ENCODE measurements at places on chromosomes 13 and 19.
A peak's percentile ranks its signal among the peaks of the same experiment; 100 is the strongest.

GRCh38 chr19:355134-355533 lies 10.5 kb upstream of the MIER2 start:
- no peak for DNase-seq

GRCh38 chr13:102090532-102090931 lies 311.3 kb downstream of the FGF14 start:
- no peak for DNase-seq

- no peak for DNase-seq
These were observed 6.0 kb downstream of the DDX39A start for GRCh38 chr19:14412996-14413692.

DNA sequence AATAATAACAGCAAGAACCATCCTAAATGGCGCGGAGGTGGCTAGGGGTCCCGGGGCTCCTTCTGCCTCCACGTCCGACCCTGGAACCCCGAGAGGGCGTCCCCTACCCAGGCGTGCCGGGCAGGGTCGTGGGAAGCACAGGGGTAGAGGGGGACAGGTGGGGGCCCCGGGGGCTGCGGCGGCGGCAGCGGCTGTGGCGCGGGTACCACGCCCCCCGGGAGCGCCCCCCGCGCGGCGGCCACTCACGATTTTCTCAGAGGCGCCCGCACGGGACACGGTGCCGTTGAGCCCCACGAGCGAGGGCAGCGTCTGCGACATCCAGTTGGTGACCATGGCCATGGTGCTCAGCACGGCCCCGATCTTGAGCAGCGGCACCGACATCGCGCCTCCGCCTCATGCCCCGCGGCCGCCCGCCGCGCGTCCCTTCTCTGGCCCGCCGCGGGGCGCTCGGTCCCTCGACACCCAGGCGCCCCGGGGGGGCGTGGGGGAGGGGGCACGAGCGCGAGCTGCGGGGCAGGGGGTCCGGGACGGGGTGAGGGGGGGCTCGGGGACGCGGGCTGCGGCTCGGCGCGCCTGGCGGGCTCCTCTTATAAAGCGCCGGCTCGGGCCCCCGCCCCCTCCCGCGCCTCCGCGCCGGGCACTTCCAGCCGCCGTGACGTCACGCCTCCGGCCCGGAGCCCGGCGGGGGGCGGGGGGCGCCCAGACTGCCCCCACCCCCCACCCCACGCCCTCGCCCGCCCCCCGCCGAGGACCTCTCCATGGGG lies 22.9 kb downstream of the OLFM2 start:
- DNase-seq = no peak

DNA sequence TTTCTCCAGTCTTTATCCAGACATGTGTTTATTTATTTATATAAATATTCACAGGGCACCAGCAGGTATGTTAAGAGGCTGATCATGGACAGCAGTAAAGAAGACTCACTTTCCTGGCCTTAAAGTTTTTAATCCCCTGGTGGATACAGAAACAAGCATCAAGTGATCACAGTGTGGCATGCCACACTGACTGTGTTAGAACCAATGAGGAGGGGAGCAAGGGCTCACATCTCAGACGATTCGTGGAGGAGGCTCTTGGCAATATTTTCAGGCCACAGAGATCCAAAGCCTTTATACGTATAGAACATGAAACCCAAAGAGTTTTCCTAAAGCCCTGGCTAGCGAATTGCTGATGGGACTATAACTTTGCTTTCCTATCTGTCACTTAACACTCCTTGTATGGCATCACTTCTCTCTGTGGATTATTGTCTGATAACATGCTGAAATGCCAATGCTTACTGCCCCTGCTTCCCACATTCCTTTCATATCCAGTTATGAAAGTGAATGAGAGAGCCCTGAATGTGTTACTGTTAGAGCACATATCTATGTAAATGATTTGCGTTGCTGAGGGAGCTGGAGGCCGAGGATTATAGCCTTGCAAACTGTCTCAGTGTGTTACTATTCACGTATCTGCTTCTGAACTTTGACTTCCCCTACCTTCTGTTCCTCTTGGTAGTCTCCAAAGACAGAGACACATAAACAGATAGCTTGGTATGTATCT lies 37.6 kb downstream of the POLR1D start:
- DNase-seq = no peak

DNA sequence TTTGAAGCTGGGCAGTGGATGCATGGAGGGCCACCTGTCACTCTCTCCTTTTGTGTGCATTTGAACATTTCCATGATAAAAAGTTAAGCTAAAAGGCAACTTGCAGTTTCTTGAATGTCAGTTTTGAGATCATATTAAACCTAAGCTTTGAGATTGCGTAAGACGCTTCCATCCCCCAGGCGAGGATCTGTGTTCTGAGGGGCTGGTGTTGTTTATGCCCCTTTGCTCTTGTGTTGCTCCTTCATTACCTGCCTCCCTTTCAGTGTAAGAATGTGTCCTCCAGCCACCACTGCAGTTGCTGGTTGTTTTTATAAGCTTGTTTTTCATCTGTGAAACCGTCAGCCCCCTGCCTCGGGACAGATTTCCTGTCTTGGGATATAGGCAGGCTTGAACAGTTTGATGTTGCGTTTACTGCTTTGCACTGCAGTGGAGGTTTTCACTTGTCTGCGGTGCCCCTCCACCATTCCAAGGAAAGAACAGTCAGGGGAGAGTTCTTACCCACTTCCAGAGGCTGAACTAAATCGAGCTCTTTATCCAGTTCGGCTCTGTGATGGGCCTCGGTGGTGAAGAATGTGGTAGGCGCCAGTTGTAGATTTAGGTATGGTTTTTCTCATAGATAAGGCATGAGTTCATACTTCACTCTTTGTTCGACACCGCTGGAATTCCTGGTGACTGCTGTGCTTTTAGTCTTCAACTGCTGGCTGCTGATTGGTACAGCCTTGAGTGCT lies 96.8 kb downstream of the ARHGEF7 start:
- DNase-seq = no peak

DNA sequence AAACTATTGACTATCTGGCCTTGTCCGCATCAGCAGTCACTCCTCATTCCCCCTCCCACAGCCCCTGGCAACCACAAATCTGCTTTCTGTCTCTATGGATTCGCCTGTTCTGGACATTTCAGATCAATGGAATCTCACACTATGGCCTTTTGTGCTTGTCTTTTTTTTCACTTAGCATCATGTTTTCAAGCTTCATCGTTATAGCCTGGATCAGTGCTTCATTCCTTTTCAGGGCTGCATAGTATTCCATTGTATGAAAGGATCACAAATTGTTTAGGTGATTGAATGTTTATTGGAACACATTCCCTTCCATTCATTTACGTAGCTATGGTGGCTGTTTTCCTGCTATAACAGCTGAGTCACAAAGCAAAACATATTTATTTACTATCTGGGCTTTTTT lies 7.7 kb upstream of the PGLYRP2 start:
- DNase-seq = no peak

GRCh38 chr19:51568456-51568855 lies 2.6 kb upstream of the ZNF175 start:
- no peak for DNase-seq

DNA sequence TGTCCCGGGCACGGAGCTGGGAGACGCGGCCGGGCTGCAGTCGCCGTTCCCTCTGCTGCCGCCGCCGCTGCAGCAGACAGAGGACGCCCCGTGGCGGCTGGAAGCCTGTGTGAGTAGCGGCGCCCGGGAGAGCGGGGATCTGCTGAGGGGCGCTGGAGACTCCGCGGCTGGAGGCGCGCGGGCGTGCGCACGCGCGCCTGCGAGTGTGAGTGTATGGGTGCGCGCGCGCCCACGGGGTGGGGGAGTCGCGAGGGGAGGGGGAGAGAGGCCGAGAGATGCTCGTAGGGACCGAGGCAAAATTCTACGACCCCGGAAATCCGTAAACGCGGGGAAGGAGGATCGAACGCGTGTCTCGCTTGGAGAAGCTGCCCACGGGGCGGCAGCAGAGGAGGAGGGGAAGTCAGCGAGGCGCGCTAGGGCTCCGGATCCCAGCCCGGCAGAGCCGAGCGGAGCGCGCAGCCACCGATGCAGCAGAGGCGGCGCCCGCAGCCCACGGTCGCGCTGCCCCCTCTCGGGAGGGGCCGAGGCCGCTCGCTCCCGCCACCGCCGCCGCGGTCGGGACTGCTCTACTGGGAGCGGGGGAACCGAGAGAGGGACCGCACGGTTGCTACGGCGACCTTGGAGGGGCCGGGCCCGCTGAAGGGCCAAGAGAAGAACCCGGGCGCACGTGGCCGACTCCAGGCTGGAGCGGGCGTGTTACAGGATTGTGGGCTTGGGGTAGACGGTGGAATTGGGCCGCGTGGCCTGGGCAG lies at the start of gene ENOX1:
ENOX1 (minus strand) TSS at position 207 of the 752 bp plus-strand sequence.
- peak; percentile 43 for DNase-seq

GRCh38 chr13:21529146-21529893 lies 70.2 kb upstream of the ZDHHC20 start:
- no peak for DNase-seq

- DNase-seq = no peak
These were observed 53.8 kb downstream of the MBNL2 start for GRCh38 chr13:97275776-97276501.

GRCh38 chr13:46380242-46380641 lies 6.8 kb downstream of the RUBCNL start:
- DNase-seq = no peak

GRCh38 chr13:40483601-40484000 lies 182.8 kb downstream of the FOXO1 start:
- DNase-seq = no peak

- DNase-seq = no peak
These were observed 138.3 kb downstream of the FLT1 start for GRCh38 chr13:28356561-28357021.

DNA sequence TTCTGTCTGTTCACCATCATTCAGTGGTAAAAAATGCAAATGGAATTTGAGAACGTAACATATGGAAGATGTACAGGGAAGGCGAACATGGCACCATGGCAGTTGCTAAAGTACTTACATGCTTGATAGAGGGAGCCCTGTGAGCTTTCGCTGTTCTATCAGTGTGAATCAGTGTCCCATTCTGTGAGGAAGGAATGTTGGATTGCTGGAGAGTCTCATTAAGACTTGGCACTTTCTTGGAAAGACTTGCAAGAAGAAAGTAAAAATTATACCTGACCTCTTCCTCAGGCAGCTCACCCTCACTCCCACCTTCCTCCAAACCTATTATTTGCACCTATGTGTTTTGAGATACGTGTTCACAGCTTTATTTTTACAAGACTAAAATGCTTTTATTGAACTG lies 43.5 kb downstream of the FREM2 start:
- no peak for DNase-seq

DNA sequence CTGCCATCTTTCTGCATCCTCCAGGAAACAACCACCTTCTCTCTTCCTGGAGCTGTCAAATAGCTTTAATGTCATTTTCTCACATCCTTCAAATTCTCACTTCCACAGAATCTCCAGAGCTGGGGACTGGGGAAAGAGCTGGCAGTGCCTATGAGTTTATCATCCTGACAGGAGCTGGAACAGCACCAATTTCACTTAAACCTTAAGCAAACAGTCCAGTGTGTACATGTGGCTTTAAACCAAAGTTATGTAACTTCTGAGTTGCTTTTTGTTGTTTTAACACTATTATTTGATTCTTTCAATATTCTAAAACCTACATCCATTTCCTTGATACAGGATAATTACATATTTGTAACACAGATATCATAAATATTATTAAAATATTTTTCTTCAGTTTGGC lies 331.5 kb upstream of the ARGLU1 start:
- DNase-seq = no peak

DNA sequence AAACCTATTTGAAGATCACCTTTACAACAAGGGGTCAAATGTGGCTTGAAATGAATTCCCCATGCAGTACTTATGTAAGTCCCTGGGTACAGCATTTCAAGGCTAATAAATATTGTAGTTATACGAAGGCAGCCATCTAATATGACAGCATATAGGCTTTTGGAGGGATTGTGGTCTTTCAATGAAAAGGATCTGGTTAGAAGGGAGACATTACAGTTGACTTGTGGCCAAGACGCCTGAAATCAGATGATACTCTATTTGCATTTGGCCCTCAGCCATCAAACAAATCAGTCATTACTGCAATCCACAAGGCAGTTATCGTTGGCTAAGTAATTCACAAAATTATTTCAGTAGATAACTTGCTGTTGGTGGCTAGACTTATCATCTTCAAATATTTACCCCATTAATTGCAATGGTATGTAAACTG lies 242.7 kb downstream of the DCLK1 start:
- DNase-seq = no peak

- DNase-seq = no peak
These were observed 9.7 kb upstream of the ZNF223 start for GRCh38 chr19:44042147-44042546.

GRCh38 chr13:36414461-36414860 lies 17.8 kb upstream of the CCNA1 start:
- DNase-seq = no peak

GRCh38 chr13:105519771-105520170 lies 1015.7 kb downstream of the EFNB2 start:
- DNase-seq = no peak

DNA sequence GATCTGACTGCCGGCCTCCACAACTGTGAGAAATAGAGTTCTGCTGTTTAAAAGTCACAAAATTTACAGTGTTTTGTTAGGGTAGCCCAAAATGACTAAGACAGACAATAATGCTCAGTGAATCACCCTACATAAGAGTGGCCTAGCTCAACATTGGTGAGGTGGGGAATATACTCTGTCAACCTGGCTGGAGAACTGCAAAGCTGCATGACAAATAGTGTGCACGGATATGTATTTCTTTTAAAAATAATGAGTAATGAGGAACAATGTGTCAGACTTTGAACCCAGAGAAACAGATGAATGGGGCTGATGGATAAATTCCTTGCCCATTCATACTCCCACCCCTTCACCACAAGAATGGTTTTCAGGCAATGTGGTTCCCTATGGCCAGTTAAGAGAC lies 372.4 kb downstream of the SUCLA2 start:
- DNase-seq = no peak

DNA sequence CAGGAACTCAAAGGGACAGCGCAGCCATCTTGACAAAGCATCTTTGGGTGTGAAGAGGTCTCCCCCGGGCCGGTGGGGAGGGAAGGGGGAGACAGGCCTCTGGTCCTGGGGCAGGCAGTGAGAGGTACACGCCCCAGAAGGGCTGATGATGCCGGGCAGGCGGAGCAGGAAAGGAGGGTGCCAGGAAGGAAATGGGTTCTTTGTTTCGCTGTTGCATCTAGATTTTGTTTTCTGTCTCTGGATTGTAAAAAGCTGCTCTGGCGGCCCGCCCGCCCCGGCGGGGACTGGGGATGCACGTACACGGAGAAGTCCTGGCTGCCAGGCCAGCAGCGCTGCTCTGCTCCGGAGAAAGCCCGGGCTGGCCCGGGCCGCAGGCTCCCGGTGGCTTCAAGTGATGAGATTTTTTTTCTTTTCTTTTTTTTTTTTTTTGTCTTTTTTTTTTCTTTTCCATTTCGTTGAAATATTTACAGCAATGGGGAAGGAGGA lies 13.2 kb upstream of the ASF1B start:
- DNase-seq = peak; percentile 61

DNA sequence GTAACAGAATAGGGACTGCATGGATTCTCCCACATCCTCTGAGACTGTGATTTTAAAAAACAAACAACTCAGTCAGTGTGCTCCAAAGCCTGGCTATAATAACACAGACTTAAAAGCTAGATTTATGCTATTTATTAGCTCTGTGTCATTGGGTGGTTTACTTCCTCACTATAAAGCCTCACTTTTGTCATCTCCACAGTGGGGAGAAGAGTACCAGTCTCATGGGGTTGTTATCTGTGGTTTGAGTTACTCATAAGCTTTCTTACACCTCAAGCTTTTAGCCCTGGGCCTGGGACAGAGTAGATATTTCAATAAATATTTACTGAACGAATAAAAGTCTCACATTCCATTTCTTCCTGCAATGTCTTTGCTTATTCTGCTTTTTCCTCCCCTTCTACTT lies 5.3 kb downstream of the RNASEH2B start:
- DNase-seq = peak; percentile 63

- peak; percentile 91 for DNase-seq
These were observed 13.8 kb downstream of the SH2D3A start for GRCh38 chr19:6753178-6754031.
